ENCODE measurements at places on chromosomes 6 and 20.

- no peak for DNase-seq
Measured at GRCh38 chr6:107246972-107247615, 131.8 kb upstream of the BEND3 start.

- DNase-seq, result no peak
Measured at GRCh38 chr6:158645064-158646022, 800 bp upstream of the DYNLT1 start.

DNA sequence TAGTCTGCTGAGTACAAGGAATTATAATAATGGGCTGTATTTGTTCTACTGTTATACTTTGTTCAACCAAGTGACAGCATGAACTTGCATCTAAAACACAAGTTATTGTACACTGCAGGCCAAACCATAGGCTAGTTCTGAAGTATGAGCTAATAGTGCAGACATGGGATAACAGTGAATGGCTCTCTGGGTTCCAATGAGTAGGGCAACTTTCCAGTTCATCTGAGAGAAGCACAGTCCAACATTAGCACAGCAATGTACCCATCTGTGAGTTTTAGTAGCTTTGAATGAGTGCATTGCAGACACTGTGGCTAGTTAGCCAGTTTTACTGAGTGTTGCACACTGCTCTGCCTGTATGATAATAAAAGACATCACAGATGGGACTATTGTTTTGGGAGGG is 56.5 kb upstream of the FUT9 start:
- no peak for DNase-seq

GRCh38 chr6:25670208-25670607 is 18.2 kb downstream of the SCGN start:
- DNase-seq, result no peak

DNA sequence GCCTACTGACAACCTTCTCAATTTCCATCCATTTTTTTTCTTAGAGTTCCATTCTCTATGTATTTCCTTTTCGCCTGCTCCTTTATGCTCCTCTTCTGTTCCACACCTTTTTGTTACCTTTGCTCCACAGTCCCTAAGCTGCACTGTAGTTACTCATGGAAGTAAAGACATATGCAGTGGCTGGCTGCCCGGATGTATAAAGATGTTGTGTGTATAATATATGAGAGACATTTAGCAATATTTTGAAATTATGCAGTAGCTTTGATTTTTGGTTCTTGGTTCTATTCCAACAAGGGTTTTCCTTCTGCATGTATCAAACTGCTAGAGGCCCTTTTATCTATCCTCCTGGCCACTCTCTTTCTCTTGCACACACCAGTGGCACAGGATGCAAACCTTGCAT is 234.9 kb downstream of the DOK5 start:
- no peak for DNase-seq

GRCh38 chr6:74834967-74835366 is 370.9 kb downstream of the COL12A1 start:
- no peak for DNase-seq

DNA sequence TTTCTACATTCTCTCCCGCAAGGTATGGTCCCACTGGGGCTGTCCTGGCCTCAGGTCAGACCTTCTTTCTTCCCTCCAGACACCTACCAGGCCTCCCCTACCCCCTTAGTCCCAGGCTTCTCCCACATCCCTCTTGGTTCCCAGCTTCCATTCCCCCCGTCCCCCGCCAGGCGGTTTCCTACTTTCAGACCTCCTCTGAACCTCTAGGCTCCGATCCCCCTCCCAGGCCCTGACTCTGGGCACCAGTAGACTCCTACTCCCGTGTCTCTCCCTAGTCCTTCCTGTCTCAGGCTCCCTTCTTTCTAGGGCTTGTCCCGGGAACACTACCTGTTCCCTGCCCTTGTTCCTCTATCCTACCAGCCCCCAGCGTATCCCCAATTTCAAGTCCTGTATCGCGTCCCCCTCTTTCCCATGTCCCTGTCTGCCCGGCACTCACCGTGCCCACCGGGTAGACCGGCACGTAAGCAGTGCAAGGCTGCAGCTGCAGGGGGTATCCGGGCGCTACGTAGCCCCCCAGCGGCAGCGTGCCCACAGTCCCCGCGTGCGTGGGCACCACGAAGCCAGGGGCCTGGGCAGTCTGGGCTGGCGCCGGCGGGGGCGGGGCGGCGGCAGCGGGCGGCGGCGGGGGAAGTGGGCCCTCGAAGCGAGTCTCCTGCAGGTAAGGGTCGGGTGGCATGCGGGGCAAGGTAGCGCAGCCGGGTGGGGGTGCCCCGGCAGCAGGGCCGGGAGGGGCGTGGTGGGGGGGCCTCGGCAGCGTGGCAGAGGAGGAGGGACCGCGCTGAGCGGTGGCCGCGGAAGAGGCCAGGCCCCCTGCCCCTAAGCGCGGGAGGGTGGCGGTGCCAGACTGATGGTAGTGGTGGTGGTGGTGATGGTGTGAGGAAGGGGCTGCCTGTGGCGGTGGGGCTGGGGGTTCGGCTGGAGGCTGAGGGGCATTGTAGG is 1.5 kb downstream of the PRRT1 start:
- no peak for DNase-seq

- DNase-seq, result peak; percentile 42
Measured at GRCh38 chr6:155314773-155315515, 660 bp upstream of the TFB1M start.

GRCh38 chr20:45780159-45780558 is 11.5 kb downstream of the WFDC3 start:
- no peak for DNase-seq

DNA sequence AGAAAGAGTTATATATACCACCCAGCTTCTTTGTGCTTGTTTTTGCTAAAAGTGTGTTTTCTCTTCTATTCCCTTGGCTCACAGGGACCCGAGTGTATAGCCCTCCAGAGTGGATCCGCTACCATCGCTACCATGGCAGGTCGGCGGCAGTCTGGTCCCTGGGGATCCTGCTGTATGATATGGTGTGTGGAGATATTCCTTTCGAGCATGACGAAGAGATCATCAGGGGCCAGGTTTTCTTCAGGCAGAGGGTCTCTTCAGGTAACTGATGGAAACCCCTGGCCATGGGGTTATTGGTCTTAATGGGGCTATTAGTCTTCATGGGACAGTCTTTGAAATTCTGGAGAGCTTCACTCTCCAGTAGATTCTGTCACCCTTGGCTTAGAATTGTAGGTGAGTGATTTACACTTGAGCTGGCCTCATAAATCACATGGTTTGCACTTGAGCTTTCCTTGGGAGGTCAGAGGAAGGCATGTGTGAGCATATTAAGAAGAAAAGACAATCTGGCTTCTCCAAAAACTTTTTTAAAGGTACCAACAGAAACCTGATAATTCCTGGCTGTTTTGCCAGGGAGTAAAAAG is 3.0 kb downstream of the PIM1 start:
- no peak for DNase-seq

DNA sequence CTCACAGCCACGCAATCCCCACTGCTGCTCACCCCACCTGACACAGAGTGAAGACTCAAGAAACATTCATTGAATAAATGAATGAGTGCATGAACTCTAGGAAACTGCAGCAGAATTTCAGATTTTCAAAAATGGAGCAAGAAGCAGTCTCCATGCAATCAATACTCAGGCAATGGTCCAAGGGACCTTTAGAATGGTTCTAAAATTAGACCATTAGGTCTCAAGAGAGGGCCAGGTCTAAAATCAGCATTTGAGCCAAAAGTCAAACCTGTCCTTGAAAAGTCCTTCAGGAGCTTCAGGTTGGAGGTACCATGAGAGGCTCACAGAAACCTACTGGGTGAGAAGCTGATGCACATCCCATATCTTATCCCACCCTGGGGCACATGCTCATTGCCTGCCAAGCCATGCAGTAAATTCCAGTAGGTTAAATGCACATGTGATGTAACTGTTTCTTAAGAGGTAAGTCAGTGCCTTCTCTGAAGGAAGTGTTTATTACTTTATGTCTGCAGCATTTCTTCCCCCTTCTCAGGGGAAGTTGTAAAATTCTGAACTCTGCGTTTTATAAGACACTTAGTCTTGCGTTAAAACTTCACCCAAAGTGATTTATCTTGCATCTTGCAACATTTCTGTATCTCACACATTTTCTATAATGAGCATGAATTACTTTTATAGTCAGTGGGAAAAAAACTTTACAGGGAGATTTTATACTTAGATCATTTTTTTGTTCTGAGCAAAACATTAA is 126.6 kb downstream of the ADAT2 start:
- no peak for DNase-seq

DNA sequence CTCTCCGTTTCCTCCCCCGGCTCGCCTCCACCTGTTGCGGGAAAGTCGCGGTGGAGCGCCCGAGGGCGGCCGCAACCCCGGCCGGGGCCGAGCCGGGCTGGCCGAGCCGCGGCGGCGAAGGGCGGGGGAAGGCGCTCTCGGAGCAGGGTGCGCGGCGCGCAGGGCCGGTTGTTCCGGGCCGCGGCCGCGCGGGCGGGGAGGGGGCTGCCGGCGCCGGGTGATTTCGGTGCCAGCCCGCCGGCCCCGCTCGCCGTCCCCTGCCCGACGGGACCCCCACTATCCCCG is 235 bp downstream of the MAP7 start:
- DNase-seq, result no peak

DNA sequence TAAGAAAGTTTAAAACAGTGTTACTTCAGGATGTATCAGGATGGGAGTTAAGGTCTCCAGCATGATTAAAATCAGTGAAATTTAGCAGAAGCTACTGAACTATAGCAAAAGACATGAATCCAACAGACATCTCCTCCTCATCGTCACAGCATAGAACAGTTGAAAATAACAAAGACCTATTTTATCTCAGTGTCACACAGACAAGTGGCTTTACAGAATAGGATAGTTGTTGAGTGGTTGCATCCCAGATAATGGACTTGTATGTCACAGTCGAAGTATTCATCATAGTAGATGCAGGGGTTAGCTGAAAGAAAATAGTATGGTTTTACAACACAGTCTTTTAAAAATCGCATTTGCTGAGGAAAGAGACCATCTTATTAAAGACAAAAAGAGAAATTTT is 31.2 kb downstream of the CRISP1 start:
- DNase-seq, result no peak

DNA sequence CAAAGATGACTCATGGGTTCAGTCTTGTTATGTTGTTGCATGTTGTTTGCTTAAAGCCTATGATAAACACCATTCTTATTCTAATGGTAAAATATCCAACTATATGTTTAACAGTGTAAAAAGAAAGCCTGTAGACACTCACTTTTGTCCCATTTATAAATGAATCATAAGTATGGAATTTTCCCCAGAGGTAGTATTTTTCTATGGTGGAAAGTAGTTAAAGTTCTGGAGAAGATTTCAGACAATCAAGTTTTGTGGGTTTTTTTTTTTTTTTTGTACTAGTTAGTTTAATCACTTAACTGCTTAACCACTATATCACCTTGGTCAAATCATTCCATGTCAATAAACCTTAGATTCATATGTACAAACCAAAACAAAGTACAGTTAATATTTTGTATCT is 35.8 kb downstream of the PTCHD4 start:
- DNase-seq, result no peak

DNA sequence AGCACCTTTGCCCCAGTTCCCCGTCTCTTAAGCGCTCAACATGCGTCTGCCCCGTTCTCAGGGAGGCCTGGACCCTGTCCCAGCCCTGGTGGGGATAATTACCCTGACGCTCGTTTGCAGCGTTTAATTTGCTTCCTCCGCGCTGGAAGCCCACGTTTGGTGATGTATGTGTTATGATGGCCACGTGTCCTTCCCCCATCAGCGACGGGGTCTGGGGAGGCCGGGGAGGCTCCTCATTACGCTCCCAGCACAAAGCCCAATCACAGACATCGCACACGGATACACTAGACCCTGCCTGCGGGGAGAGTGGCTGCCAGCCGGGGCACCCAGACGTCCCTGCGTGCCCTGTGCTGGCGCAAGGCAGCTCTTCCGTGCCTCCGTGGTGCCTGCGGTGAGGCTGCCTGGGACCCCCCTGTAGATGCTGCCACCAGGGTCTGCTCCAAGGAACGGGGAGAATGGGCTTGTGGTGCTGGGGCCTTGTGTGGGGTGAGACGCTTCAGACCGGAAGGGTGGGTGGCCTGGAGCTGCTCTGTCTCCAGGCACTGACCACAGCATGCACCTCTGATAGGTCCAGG is 10.2 kb upstream of the CHRNA4 start:
- DNase-seq, result no peak

DNA sequence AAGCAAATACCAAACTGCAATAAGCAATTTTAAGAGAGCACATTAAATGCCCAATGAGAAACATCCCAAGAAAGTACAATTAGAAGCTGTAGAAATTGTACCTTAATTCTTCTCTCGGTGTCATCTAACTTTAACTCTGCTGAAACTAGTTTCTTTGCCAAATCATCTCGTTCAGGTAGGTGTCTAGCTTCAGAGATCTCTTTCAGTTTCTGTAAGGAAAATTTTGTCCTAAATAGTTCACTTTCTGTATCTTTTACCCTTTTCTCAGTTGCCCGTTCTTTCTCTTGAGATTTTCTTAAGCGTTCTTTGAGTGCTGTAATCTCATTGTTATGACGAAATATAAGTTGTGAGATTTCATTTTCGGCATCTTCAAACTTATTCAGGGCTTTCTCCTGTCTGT is 24.1 kb downstream of the LCA5 start:
- no peak for DNase-seq

DNA sequence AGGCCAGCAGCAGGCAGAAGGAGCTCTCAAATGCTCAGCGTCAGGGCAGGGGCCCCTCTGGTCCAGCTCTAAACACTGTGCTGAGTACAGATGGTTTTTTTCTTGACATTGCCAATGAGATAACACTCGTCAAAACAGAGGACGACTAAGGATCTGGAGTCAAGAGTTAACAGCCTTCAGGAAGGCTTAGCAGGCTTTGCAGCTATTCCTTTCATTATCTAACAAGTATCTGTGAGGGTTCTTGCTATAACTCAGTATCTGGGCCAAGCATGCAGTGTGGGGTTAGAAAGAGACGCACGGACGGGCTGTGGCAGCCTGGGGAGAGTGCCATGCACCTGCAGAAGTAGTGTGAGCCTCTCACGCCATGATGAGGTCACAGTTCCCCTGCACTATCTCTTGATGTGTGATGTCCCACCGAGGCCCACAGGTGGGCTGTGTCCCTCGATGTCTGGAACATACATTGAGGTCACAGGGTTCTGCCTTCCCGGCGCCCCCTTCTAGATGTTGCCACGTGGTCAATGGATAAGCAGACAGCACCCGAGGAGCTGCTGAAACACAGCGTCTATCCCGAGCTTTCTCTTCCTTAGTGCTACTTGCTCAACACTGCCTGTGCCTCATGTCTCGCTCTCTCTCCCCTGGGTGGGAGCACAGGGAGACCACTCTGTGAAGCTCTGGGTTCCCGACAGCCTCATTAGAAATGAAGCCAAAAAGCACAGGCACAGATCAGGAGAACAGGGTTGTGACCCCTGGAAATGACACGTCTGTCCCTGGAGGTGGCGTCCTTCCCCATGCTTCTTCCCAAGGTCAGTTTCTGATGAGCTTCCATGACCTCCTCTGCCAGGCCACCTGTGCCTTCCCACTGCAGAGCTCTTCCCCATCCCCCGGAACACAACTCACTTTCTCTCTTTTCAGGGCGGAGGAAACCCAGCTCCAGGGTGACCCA is 85.5 kb upstream of the RPS6KA2 start:
- no peak for DNase-seq

- no peak for DNase-seq
Measured at GRCh38 chr6:168035661-168036545, 38.4 kb downstream of the KIF25 start.

DNA sequence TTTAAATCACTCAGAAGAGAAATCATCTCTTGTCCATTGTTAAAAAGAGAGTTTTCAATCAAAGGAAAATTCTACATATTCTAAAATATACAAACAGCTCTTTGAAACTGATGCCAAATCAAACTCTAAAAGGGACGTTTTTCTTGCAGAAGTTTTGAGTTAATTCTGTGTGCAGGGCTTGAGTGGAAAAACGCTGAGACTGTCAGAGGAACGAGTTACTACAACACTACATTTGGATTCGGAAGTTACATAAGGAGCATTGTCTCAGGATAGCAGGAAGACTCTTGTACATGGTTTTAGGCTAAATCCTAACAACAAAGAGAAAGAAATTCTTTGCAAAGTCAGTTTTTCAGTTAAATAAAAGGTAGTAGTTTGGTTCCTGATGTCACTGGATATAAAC is 155.7 kb upstream of the SUPT3H start:
- no peak for DNase-seq
